ENCODE measurements at places on chromosomes 7 and 10.

GRCh38 chr10:58400609-58401008 lies 15.4 kb downstream of the TFAM start:
- DNase-seq = no peak

GRCh38 chr10:112434988-112435619 lies 11.6 kb downstream of the ZDHHC6 start:
- no peak for DNase-seq

GRCh38 chr10:660970-661596 lies 28.4 kb downstream of the DIP2C start:
- no peak for DNase-seq

GRCh38 chr7:131238347-131238931 lies 89.2 kb upstream of the MKLN1 start:
- DNase-seq = no peak

Measured in stimulated activated CD4-positive, alpha-beta T cell treated with anti-CD3 and anti-CD28 coated beads, Interleukin-1b, Interleukin-23, amount 100 ng/mL, for 48 hours (primary cell).